ENCODE measurements at places on chromosomes 6 and 20.

DNA sequence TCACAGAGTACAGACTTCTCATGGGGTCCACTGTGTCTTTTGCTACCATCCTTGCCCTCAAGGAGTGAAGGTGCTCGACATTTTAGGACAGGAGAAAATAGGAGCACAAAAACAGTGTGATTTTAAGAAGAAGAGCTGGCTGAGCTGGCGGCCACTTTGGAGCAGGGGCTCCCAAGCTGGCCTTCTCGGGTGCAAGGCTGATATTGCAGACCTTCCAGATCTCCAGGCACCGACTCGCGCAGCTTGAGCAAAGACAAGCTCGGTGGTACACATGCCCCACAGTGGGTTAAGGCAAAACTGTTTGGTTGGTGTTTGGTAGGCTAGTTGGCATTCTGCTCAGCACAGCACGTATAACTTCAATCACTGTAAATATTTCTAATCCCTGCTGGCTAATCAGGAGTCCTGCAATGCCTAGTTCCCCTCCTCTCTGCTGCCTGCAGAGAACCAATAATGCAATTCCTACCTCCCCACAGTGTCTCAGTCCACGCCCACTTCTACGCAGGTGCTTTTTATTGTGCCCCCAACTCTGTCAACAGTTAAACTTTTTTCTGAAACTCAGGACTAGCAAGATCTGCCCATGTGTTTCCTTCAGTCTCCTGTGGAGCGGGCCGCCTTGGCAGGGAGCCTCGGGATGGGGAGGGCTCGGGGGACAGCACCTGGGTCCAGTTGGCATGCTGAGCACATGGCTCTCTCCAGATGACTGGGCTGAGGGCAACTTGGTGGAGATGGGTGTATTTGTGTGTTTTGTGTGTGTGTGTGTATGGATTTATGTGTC, 12.7 kb upstream of the SMOC2 start:
- no peak for DNase-seq

DNA sequence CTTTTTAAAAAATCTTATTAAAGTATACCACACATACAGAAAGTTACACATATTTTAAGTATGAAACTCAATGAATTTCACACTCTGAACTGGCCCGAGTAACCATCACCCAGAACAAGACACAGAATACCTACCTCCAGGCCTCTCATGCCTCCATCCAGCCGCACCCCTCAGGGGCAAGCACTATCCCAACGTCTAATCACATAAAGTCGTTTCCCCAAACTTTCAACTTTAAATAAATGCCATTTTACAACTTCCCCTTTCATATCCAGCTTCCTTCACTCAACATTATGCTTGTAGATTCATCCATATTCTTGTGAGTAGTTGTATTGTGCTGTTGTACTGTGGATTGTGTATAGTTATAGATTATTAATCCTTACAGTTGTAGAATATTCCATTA, 539.1 kb downstream of the CD83 start:
- no peak for DNase-seq

- DNase-seq = no peak
Measured at GRCh38 chr6:91083211-91083610, 496.3 kb upstream of the MAP3K7 start.

DNA sequence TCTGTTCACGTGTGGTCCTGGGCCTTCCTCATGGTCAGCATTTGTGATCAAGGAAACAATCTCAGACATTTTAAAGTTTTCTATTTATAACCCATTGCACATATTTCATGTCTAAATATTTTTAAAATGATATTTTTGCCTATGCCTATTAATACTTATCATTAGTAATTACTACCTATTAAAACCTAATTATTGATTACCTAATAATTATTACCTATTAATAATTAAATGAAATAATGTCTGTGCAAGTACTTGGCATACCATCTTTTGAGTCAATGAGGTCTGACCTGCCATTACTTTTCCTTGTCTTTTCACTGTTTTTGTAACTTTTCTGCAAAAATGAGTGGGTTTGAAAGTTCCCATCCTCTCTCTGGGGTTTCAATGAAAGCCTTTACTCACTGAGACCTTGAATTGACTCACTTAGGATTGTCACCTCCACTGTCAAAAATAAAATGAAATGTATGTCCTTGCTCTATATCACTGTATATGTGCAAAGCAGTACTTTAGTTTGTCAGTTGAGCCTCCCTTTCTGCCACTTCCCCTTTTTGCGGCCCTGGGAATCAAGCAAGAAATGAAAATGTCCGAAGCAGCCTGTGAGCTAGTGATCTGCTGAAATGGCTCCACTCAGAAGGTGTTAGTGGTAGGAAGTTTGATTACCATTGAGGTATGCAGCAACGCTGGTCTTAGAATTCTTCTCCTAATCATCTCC, 87.8 kb downstream of the L3MBTL3 start:
- no peak for DNase-seq

- DNase-seq = no peak
Measured at GRCh38 chr20:1632178-1632577, 12.4 kb upstream of the SIRPB1 start.

DNA sequence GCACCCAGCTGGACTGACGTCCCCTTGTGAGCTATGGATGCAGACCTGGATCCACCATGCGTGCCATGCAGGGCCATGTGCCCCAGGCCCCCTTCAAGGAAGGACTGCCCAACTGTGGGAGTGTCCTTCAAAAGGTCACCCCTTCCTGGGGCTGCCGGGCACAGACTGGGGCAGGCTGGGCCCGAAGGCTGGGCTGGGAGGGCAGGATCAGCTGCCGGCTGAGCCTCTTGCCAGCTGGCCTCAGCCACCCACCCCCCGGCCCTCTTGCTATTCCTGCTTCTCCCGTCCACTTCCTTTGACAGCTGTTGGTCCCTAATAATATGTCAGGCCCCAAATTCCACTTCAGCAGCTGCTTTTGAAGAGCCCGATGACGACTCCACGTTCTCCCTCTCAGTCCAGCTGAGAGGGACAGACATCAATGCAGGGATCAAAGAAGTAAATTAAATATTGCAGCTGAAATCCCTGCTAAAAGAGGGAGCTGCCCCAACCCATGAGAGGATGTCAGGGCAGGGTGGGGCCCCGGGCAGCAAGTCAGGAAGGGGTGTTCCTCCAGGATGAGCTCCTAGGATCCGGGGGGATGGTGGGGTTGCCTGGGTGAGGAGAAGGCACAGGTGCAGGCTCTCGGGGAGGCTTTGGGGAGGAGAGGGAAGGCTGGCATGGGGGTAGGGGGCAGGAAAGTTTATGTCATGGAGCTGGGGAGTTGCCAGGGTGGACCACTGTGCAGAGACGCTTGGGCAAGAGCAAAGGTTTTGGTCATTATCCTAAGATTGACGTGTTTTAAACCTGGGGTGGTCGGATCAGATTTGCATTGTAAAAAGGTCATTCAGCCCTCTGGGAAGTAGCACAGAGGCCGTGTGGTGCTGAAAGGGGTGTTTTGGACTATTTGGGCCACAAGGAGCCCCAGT, 185.0 kb downstream of the ANKRD60 start:
- DNase-seq = no peak

DNA sequence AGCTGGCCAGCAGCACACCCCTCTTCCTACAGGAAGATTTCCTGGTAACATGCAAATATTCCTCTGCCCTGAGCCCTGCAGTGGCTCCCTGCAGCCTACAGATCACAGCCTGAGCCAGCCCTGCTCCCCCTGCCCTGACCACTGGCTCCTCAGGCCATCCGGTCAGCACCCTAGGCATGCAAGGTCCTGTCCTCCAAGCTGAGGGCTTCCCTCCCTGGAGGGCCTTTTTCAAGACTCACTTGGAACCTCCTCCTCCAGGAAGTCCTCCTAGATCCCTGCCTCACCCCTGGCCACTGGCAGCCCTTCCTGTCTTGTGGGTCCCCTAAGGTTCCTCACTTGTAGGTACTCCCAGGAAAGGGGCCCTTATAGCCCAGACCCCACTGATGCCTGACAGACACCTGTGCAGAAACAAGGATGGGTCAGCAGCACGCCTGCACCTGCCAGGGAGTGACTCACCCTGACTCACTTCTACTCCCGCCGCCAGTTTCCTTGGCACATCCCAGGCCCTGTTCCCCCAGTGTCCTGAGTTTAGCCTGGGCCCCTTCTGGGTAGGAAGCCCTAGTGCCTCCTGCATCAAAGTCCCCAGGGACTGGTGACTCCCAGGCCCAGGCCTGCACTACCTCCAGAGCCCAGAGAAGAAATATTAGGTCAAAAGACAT, 3.2 kb downstream of the SLC4A11 start:
- DNase-seq = no peak

DNA sequence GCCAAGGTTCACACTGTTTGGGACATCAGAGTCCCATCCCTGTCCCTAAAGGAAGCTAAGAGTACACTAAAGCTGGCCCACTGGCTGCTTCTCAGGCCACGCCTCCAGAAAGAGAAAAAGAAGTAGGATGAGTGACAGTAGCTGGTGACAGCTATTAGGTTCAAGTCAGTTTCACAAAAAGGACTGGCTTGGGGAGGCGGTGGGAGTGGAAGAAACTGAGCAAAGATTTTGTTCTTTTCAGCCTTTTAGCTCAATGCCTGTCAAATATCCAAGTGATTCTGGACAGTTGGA, 374.7 kb downstream of the ZFAND3 start:
- DNase-seq = no peak

DNA sequence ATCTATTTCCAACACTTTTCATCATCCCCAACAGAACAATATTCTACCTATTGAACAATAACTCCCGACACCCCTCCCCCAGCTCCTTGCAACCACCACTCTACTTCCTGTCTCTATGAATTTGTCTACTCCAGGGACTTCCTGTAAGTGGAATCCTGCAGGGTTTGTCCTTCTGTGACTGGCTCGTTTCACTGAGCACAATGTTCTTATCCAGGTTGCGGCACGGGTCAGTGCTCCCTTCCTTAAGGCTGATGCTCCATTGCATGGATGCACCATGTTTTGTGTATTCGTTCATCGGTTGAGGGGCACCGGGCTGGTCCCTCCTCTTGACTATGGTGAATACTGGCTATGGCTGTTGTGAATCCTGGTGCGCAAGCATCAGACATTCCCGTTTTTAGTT, 163.2 kb downstream of the TBXT start:
- no peak for DNase-seq
